NCI-H524 (cell line): ENCODE measurements at places on chromosomes 5 and 9.

DNA sequence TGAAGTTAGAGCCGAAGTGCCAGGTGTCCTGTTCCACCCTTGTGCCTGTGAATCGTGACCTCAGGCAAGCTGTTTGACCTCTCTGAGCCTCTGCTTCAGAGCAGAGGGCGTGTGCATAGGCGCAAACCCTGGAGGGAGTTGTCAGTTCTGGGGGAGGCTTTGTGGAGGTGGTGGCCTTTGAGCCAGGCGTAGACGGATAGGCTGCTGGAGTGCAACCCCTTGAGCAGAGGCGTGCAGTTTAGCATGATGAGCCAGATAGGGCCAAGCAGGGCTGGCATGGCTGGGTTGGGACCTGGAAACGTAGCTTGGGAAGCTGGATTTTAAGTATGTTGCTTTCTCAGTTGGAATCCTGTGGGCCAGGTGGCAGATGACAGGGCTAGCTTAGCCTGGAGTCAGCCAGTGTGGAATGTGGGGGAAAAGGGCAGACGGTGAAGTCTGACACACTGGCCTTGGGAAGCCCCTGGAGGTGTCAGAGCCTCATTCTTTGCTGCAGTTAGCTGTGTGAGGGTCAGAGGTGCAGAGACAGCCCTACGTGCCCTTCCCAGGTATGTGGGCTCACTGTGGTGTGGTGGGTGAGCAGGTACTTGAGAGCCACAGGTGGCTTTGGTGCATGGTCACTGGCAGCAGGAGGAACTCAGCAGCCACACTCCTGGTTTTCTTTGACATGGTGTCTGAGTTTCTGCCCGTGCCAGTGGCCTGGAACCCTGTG, 93.4 kb downstream of the DAB2IP start:
- no peak for DNase-seq

DNA sequence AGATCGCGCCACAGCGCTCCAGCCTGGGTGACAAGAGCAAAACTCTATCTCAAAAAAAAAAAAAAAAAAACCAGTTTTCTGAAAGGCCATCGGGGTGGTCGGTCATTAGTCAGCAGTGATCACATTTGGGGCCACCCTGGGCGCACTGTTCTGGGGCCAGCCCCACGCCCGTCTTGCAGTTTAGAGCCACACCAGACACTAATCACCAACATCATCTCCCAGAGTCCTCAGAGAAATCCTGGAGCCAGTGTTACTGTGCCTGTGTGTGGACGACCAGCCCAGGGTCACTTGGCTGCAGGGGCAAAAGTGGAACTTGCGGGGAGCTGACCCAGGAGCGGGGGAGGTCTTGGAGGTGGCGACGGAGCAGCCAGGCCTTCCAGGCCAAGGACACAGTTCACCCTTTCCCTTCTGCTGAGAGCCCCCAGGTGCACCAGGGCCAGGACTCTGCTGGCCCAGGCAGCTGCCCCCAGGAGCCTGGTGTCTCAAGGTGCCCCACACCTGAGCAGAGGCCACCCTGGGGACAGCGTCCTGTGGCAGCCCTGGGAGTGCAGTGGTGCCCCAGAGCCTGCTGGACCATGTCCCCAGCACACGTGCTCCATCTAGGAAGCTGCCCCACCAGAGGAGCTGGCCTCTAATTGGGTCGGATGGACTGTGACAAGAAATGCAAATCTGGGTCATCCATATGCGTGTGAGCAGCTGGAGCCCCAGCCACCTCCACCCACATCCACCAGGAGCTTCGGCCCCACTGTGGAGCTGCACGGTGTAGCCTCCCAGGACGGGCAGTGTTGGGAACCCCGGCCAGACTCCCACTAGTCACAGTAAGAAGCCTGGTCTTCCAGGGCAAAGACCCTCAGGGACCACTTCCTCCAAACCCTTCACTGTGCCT, 51.1 kb downstream of the NEK6 start:
- DNase-seq, result no peak

- no peak for DNase-seq
Measured at GRCh38 chr9:11016081-11016480, 403.3 kb upstream of the PTPRD start.

DNA sequence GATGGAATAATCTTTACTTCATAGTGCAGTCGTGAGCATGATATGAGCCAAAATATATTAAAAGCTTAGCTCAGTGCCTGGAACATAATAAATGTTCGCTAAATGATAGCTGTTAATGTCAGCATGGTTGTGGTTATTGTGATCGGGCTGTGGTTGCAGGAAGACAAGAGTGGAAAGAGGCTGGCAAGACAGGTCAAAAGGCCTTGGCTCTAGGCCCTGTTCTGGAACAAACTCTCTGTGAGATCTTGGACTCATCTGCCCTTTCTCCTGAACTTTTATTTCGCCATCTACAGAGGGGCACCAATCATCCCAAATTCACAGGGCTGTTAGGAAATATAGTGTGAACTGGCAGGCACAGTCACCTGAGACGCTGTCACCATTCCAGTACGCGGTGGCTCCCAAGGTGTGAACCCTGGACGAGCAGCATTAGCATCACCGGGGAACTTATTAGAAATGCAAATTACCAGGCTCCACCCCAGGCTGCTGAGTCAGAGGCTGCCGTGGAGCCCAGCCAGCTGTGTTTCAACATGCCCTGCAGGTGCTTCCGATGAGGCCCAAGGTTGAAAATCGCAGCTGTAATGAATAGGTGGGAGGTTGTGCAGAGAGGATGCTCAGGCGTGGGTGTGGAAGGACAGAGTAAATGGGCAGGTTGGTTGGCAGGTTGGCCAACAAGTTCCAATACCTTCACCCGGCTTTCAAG, 50.2 kb upstream of the SAP30L start:
- DNase-seq, result no peak

DNA sequence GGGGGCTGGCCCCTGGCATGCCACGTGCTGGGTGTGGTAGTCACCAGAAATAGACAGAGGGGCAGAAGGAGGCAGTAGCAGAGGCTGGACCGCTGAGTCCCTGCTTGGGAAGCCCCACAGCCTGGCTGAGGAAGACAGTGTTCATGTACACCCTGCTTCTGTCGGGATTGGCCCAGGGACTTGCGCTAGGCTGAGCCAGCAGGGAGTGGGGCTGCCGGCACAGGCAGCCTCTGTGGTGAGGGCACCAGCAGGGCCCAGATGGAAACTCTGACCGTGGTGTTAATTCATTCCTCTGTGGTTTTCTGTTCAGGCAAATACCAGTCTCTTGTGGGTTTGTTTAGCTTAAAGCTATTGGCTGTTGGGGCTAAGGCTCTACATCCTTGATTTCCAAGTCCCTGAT, 108.6 kb upstream of the RAD23B start:
- no peak for DNase-seq

- DNase-seq, result no peak
Measured at GRCh38 chr9:92385001-92385400, 19.4 kb downstream of the OGN start.

DNA sequence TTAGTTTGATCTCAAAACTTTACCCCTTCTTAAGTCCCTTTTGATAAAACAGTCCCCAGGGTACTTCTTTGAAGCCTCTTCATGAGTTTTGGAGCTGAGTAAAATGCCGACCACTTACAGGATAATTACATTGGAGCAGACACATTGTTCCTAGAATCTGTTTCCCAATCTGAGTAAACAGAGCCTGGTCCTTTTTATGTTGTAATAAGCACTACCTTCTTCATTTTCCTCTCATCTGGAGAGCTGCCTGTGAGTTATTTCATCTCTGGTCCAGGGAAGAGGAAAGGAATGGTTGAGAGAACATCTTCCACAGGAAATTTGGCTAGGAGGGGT, 26.3 kb upstream of the GALNT10 start:
- DNase-seq, result no peak
